ENCODE measurements at places on chromosomes 4 and X.

- DNase-seq = no peak
Measured at GRCh38 chr4:113666386-113667114, 95.0 kb downstream of the CAMK2D start.

- DNase-seq = no peak
Measured at GRCh38 chr4:15352524-15352923, 75.3 kb upstream of the C1QTNF7 start.

- DNase-seq = peak; percentile 82
Measured at GRCh38 chr4:40576651-40577480, 52.8 kb downstream of the RBM47 start.

- DNase-seq = no peak
Measured at GRCh38 chr4:152041295-152041694, 280.5 kb upstream of the GATB start.

DNA sequence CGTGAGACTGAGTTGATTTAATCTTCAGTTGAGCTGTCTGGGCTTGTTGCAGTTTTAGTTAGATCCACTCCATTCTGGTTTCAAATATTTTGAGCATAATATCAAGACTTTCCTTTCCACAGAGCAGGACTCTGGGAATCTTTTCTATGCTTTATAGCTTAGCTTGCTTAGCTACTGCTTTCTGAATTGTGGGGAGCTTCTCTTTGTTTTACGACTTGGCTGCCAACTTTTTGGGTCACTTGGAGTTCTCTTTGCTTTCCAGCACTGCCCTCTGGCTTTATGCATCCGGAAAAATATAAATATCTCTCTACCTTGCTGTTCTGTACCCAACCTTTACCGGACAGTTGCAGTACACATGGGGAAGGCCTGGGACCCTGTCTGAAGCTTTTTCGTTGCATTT lies 292.1 kb downstream of the STIM2 start:
- no peak for DNase-seq

DNA sequence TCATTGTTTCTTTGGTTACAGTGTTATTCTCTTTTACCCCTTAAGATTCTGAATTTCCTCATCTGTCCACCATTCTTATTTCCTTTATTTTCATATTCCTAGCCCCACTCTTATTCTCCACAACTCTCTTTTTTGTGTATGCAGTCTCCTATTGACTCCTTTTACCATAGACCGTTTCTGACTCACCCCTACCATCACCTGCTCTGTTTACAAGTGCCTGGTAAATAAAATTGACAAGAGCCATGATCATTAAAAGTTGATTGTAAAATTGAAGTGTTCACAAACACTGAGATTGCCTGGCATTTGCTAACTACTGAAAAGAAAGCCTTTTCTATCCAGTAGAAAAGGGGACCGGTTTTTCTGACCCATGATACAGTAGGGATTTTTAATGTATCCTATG lies 54.4 kb downstream of the MRPL1 start:
- no peak for DNase-seq

- DNase-seq = no peak
Measured at GRCh38 chrX:40258909-40259308, 161.2 kb upstream of the BCOR start.

DNA sequence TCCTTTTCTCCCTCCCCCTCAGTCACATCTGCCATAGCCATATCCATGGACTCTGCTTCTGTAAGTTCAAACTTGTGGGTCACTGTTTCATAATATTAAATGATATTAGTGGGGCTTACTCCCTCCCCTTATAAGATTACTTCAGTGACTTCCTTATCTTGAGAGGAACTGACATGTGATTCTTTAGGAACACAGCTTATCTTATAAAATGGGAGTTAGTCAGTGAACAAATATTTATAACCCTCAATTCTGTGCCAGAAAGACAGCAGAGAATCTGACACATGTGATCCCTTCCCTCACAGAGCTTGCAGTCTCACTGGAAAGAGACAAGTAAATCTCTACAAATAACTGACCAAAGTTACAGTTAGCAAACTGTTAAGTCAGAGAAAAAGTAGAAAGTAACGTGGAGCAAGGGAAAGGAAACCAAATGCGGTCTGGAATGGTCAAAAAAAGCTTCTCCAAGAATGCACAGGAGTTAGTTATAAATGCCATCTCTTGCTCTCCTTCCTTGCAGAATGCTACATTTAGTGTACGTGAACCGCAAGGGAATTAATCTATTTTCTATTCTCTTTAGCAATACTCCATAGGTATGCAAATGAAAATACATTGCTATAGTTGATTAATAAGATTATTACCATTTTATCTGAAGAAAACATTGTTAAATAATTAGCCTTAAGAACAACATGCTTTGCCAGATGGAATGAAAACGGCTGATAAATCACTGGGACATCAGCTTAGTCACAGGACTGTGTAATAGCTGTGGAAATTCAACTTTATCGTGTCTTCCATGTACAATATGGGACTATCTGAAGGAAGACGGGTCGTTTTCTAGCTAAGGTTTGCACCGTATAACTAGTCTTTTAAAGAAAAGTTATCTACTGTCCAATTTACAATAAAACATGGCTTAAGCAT lies 29.0 kb downstream of the SGMS2 start:
- peak; percentile 29 for DNase-seq

DNA sequence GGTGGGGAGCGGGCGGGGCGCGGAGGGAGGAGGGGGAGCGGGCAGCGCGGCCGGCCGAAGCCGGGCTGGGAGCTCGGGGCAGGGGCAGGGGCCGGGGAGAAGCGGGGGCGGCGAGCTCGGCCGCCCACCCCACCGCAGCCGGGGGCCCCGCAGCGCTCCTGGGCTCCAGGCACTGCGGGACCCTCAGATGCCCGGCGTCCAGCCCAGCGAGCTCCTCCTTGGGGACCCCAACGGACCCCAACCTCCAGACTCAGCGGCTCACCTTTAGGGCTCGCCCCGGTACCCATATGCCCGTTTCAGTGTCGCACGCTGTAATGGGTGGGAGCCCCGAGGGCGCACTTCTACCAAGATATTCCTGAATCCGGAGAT lies 357 bp upstream of the ADGRG2 start:
- no peak for DNase-seq

DNA sequence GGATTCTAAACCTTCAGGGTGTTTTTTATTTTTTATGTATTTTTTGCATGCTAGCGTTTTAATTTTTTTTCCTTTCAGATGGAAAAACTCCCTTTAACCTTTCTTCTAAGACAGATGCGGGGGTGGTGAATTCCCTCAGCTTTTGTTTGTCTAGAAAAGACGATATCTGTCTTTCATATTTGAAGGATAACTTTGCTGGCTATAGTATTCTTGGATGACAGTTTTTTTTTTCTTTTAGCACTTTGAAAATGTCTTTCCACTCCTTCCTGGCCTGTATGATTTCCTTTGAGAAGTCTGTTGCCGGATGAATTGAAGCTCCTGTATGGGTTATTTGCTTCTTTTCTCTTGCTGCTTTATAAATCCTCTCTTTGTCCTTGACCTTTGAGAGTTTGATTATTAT lies 26.6 kb downstream of the PSAPL1 start:
- DNase-seq = no peak

DNA sequence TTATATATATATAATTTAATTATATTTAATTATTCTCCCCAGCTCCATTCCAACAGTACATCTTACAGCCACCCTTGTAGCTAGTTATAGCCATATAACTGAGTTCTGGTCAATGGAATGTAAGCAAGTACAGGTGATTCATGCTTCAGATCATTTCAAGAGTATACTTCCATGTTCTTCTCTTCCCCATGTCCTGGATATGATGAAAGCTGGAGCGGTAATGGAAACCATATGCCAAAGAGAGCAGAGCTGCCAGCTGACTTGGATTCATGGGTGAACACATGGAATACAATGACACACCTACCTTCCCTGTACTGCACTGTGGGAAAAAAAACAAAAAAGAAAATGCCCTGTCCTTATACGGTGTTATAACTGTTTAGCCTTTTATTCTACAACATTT lies 17.5 kb upstream of the CORIN start:
- peak; percentile 93 for DNase-seq

- DNase-seq = no peak
Measured at GRCh38 chrX:54788446-54788845, 9.6 kb downstream of the ITIH6 start.

All from fibroblast of skin of right quadriceps (primary cell).